ENCODE measurements at places on chromosomes 2 and 18.

DNA sequence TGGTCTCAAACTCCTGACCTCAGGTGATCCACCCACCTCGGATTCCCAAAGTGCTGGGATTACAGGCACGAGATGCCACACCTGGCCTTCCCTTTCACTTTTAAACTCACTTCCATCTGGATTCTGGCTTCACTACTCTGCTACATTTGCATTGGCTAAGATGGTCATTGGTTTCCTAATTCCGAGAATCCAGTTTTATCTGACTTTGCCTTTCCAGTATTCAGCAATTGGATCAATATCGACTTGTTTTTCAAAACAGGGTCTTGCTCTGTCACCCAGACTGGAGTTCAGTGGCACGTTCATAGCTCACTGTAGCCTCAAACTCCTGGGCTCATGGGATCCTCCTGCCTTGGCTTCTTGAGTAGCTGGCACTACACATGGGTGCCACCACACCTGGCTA, 4.7 kb upstream of the CD302 start:
- no peak for DNase-seq

DNA sequence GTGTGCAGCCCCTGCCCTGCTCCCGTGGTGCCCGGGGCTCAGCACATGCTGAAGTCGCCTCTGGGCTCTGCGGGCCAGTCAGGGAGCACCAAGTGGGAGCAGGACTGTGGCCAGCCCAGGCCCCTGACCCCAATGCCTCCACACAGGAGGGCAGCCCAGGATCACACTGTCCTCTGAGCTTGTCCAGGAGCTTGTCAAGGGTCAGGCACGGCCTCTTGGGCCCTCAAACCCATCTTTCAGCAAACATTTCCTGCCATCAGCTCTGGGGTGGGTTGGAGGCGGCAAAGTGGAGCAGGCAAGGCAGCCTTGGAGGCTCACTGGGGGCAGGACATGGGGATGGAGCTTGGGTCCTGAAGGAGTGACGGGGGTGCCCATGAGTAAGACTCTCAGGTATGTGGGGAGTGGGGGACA, 10.3 kb downstream of the SNED1 start:
- no peak for DNase-seq

- no peak for DNase-seq
Observed at GRCh38 chr2:85907671-85908157, 18.9 kb upstream of the ST3GAL5 start.

DNA sequence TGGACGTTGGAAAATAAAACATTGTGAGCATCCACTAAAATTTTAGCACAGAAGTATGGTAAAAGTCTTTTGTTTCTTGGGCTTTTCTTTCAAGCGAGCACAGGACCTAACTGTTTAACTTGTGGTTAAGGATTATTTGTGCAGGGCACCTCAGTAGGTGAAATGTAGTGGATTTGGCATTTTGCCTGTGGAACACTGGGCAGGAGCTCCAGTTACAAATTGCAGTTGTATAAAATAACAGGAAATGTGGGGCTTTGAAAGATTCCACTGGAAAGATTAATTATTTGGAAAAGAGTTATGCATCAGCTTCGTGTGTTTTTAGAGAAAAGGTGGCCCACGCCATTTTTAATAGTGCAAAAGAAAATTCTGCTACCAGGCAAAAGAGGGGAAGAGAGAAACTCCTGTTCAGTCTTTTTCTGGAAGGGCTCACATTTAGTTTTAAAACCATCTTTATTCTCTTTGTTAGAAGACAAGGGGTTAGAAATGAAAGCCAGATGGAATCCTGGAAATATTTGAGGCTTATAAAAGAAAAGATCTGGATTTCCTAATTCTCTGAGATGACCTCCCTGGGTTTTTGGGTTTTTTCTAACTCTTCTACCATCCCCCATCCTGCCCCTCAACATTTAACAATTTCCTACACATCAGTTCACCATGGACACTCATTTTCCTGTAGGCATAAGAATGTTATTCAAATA, 144.3 kb upstream of the SERTAD2 start:
- DNase-seq: no peak

DNA sequence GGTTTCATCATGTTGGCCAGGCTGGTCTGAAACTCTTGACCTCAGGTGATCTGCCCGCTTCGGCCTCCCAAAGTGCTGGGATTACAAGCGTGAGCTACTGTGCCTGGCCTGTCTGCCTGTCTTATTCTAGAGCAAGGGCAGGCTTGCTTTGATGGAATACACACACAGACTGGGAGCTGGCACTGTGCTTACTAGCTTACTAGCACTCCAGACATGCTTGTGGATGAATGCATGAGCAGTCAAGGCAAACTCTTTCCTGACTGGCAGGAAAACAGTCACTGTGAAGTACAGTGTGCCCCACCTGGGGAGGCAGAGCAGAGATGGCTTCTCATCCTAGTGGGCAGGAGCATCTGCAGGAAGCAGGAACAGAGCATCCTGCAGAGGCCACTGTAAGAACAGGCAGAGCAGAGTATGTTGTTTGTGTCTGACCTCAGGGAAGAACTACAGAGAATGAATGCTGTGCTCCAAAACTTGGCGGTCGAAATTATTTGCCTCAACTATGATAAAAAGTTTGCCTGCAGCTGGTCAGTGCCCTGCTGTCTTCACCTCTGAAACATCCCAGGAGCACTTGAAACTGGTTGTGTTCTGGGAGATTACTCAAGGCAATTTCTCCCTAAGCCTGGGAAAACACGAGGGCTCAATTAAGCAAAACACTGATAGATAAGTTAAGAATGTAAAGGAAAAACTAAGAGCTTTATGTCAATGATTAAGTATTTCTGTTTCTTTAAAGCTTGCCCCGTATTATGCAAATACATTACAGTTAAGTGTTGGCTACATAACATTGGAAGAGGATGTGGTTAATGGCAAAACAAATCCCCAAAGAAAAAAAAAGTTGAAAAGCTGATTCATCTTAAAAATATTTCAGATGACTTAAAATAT, 102.4 kb downstream of the VAPA start:
- DNase-seq: no peak

- DNase-seq: peak; percentile 90
Observed at GRCh38 chr18:57434536-57435494, at the start of gene ONECUT2. TSS of gene ONECUT2 (plus strand) at chr18:57435374. CDS start at chr18:57435717, 343 bp downstream.

DNA sequence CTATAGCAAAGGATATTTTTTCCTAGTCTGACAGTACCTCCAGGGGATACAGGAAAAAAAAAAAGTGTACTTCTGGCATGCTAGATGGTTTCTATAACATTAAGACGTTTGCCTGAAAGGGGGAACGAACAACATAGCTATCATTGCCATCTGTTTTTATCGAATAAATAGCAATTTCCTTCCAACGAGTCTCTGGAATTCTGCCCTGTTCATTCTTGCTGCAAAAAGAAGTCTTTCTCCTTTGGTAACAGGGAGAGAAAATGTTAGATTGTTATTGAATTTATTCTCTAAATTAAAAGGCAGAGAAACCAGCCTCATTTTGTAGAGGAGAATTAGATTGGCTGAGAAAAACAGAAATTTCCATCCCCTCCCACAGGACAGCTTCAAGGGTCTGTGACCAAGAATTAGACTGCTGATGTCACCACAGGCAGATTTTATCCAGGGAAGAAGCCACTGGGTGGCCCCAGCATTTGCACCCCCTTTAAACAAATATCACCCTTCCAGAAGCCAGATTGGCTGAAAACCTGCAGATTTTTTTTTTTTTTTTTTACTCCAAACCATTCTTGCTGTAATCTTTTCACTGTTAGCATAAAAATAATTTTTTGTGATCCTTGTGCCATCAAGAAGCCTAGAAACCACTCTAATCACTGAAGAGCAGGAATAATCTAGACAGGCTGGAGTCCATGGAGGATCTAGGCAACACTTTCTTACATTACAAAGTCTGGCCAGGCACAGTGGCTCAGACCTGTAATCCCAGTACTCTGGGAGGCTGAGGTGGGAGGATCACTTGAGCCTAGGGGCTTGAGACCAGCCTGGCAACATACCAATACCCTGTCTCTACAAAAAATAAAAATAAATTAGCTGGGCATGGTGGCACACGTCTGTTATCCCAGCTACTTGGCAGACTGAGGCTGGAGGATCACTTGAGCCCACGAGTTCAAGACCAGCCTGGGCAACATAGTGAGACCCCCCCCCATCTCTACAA, 12.0 kb downstream of the WDFY1 start:
- no peak for DNase-seq

DNA sequence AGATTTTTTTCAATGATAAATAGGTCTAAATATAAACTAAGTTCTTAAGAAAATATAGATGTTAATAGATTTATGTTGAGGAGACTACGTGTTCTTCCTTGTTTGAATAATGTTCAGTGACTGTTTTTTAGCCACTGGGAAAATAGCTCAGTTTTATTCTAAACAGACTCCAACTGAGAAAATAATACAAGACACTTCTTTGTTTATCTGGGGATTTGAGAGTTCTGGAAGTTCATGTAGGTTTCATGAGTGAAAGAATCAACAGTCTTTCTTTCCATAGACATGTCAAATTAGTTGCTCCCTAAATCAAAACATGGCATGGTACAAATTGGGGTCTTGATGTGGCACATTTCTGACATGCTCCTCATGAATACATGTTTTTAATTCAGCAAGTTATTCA, 177.7 kb downstream of the MREG start:
- no peak for DNase-seq

DNA sequence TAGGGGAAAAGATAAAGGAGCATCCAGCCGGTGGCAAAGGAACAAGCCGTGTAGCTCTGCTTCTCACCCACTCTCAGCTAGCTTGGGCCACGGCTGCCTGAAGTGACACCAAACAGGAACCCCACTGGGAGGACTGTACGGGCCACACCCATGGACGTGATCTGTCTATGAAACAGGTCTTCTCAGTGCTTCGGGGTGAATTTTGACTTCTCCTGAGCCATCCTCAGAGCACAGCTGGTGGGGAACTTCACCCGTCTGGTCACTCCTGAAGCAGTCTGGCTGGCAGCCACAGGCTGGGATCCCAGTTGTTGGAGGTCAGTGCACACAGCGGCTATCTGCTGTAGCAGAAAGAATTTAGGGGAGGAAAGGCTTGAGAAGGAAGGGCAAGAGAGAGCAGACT, 223.8 kb downstream of the FAM210A start:
- no peak for DNase-seq

Measured in NCI-H748 treated with DMSO at 0.1 percent for 48 hours (cell line).